H4 (cell line): ENCODE measurements at places on chromosomes 6 and 20. TPM values are rescaled to one million over a fixed set of nuclear protein-coding genes. Genes with fewer than 3 reads are reported as not detected.

GRCh38 chr6:161186173-161186769, 87.6 kb downstream of the AGPAT4 start:
- DNase-seq, result peak; percentile 10

GRCh38 chr6:21608601-21609000, 15.1 kb downstream of the SOX4 start:
- DNase-seq, result no peak

DNA sequence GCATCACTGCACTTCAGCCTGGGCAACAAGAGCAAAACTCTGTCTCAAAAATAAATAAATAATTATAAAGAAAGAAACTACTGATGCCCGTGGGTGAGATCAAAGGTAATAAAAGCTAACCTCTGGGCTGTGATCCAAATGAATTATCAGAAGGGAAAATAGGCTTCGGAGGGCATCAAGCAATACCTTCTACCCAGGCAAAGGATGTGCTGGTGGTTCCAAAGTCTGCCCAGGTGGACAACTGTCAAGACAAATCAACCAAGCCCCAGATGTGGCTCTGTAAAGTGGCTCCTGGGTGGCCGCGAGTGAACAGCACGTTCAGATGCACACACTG, 95.6 kb downstream of the SCML4 start:
- no peak for DNase-seq

PSORS1C2 gene
- not detected in 2 replicates for total RNA-seq

GRCh38 chr6:150857945-150858308, 7.6 kb upstream of the MTHFD1L start:
- no peak for DNase-seq

CLVS2 gene
- total RNA-seq, result 0.04 TPM in 1 of 2 replicates, not detected in the other

DNA sequence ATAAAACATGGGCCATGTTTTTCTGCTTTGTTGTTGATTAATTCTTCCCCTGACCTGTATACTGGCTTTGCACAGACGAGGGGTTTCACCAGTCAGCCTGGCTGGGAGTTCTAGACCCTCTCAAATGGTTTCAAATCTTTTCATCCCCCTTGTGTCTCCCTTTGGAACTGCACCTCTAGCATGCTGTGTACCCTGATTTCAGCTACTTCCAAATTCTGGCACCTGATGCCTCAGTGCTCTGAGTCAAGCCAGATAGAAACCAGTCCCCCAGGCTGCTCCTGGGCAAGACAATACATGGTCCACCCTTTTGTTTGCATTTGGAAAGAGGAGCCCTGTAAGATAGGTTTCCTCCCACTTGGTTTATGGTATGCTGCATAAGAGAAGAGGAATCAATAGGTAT, 290.2 kb downstream of the BTBD3 start:
- DNase-seq, result peak; percentile 30

- no peak for DNase-seq
Observed at GRCh38 chr6:37946057-37946456, 126.5 kb downstream of the ZFAND3 start.

DNA sequence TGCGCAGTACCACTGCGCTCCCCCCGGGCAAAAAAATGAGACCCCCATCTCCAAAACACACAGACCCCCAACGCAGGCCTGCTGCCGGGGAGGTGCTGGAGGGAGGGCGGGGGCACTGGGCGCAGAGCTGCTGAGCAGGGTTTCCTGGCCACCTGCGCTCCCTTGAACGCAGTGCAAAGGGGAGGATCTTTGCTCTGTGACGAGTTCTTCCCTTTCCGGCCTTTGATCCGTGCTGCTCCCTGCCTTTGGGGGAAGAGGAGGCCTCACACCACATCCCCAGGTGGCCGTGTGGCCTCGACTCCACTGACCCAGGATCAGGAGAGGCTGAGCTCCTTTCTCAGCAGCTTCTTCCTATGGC, 8.9 kb upstream of the COL20A1 start:
- DNase-seq, result no peak

IL20RA gene
- total RNA-seq, result 0.14 TPM in 1 of 2 replicates, not detected in the other

LY6G5C gene
- 0.97 TPM in 1 of 2 replicates, not detected in the other for total RNA-seq

HDGFL1 gene
- not detected in 2 replicates for total RNA-seq

DNA sequence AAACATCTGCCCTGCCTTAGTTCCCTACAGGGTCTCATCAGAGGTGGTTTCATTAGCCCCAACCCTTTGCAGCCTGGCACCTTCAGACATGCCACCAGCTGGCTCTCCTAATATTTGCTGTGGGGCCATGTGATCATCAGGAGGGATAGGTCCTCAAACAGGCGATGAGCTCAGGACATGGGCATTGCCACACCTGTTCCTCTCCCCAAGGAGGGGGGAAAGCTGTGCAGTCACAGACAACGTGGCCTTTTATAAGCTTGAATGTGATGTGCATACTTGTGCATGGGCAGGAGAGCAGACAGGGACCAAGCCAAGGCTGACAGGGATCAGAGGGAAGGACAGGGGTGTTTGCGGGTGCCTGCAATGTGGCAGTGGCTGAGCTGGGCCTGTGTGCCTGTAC, 78.8 kb upstream of the ZNFX1 start:
- no peak for DNase-seq

GRCh38 chr6:109121411-109121810, 26.1 kb downstream of the CEP57L1 start:
- no peak for DNase-seq

GRCh38 chr6:150203871-150204545, 61.2 kb downstream of the PPP1R14C start:
- DNase-seq, result no peak

CYB5R4 gene
- 13.9 and 24.6 TPM in 2 replicates for total RNA-seq

- DNase-seq, result no peak
Observed at GRCh38 chr6:158233214-158233795, 65.2 kb downstream of the GTF2H5 start.

DNA sequence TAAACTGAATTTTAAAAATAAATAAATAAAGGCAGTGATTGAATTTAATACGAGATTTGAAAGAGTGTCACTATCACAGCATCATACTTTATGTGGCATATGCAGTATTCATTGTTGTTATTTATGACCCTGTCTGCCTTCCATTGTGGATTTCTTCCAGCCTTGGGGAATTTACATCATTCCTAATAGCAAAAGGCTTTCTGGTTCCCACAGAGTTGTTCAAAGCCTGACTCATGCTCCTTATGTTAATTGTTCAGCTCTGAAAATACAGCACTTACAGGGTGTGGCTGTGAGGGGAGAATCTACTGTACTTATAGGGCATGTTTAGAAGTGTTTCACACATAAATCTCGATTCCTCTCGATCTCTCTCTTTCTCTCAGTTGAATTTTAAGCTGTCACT, 54.4 kb downstream of the JAG1 start:
- DNase-seq, result peak; percentile 89

IRAK1BP1 gene
- 1.2 and 2.0 TPM in 2 replicates for total RNA-seq

DNA sequence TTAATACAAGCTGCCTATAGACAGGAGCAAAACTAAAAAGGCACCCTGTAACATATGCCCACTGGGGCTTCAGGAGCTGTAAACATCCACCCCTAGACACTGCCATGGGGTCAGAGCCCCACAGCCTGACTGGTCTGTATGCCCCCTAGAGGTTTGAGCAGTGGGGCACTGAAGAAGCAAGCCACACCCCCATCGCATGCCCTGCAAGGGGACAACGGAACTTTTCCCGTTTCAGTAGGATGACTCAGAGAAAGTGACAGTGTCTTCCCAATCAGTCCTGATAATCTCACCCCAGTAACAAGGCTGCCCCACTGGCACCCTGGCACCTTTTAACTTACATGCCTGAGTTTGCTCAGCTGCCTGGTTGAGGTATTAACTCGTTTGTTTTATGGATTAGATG, 35.9 kb downstream of the BEND3 start:
- DNase-seq, result no peak

CPXM1 gene
- not detected in 2 replicates for total RNA-seq

- no peak for DNase-seq
Observed at GRCh38 chr20:19099596-19100545, 112.6 kb upstream of the SLC24A3 start.

C6orf118 gene
- not detected in 2 replicates for total RNA-seq

KIAA0408 gene
- 0.94 and 1.4 TPM in 2 replicates for total RNA-seq

CGAS gene
- not detected in 2 replicates for total RNA-seq

- DNase-seq, result no peak
Observed at GRCh38 chr6:149492798-149493343, 8.1 kb upstream of the ZC3H12D start.

DNA sequence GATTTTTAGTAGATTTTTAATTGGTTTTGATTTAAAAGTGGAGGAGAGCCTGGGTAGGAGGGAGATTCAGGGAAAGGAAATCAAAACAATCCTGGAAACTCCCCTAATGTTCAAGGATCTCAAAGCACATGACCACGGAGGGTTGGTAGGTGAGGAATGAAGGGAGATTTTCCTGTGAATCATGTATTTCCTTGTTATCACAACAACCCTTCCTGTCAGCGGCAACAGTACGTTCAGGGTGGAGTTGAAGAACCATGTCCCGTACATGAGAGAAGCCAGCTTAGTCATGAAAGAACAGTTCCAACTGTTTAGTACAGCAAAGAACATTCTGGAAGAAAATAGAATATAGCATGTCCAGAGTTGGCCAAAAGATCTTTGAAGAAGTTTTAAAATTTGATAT, 79.4 kb upstream of the SCAF8 start:
- peak; percentile 22 for DNase-seq
